ENCODE measurements at places on chromosomes 16 and 17.

DNA sequence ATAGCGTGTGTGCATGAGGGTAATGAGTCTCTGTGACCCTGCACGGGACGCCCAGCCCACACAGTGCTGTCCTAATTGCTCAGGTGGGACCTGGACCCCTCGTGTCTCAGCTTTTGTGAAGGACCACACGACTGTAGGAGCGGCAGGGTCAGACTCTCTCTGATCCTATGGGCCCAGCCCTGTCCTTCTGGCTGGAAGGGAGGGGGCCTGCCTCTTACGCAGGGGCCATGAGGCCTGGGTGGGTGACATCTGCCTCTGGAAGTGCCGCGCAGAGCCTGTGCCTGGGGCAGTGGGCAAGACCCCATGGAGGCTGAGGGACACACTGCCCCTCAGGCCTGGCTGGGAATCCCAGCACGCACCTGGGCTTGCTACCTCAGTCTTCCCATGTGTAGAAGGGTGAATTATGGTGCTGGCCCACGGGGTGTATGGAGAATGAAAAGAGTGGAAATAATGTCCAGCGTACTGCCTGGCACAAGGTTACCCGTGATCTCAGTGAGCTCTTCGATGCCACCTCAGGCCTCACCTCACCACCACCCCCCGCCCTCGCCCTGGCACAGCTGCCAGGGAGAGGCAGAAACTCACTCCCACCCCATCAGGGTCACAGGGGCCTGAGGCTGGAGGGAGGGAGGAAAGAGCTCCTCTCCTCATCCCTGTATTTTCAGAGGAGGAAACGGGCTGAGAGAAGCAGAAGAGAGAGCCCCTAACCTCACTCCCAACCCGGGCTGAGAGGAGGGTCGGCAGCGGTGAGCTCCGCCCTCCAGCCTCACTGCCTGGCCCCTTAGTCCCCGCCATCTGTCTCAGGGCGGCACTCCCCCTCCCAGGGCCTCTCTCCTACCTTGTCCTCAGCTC is 27.1 kb upstream of the DBNDD1 start:
- no peak for DNase-seq

GRCh38 chr17:64081802-64082799 is 47.8 kb downstream of the ERN1 start:
- no peak for DNase-seq

DNA sequence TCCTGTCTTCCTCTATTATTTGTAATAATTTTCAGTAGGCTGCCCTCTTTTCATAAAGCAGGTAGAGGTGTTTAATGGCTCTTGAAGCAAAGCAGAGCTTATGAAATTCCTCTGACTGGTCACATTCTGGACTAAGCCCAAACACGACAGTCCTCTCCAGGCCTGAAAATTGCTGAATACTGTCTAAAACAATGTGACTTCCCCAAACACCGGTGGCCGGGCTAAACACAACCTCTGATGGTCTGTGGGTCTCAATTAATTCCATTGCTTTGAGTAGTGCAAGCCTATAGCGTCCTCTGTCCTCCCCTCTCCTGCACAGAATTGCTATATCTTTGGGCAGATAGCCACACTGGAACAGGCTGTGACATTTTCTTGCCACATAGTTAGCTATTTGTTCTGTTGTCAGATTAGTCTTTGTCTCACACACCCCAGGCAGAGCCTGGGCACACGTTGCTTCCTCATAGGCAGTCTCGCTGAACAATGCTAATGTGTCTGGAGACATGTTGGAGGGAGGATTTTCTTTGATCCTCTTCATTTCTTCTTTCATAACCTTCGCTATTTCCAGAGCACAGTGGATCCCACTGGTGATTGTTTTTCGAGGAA is 10.8 kb upstream of the SLFN12L start:
- no peak for DNase-seq

GRCh38 chr17:65190467-65191097 is 53.4 kb downstream of the RGS9 start:
- no peak for DNase-seq

- DNase-seq: no peak
Measured at GRCh38 chr17:60356940-60357339, 35.0 kb downstream of the USP32 start.

- DNase-seq: no peak
Measured at GRCh38 chr16:88688013-88688778, 1.9 kb upstream of the SNAI3 start.

GRCh38 chr17:7997186-7997585 is 5.2 kb upstream of the GUCY2D start:
- DNase-seq: no peak

DNA sequence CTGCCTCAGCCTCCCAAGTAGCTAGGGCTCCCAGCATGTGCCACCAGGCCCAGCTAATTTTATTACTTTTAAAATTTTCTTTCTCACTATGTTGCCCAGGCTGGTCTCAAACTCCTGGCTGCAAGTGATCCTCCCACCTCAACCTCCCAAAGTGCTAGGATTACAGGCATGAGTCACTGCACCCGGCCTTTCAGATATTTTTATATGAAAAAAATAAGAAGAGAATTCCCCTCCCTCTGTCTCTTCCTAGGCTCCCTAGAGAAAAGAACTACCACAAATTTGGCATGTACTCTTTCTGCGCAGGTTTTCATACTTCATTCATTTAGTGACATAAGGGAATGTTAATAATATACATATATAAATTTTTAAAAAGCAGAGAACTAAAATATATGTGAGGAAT is 21.7 kb upstream of the SMURF2 start:
- DNase-seq: no peak

DNA sequence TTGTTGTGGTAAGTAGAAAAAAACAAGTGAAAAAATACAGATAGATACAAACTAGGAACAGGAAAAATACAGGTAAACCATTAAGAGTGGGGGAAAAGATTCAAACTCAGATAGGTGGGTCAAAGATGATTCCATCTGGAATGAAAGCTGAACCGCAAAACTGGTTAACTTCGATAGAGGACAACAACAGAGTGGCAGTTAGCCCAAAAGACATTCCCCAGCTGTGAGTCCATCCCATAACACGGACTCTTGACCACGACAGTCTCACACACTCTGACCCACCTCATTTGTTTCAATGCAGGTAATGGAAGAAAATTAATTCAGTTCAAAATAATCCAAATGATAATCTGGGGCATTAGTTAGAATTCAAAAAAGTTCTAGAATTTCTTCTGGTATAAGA is 13.5 kb downstream of the ELAC2 start:
- DNase-seq: no peak

GRCh38 chr17:8393470-8394231 is 4.0 kb downstream of the RNF222 start:
- no peak for DNase-seq

- no peak for DNase-seq
Measured at GRCh38 chr16:66513111-66513723, 36.7 kb downstream of the TK2 start.

DNA sequence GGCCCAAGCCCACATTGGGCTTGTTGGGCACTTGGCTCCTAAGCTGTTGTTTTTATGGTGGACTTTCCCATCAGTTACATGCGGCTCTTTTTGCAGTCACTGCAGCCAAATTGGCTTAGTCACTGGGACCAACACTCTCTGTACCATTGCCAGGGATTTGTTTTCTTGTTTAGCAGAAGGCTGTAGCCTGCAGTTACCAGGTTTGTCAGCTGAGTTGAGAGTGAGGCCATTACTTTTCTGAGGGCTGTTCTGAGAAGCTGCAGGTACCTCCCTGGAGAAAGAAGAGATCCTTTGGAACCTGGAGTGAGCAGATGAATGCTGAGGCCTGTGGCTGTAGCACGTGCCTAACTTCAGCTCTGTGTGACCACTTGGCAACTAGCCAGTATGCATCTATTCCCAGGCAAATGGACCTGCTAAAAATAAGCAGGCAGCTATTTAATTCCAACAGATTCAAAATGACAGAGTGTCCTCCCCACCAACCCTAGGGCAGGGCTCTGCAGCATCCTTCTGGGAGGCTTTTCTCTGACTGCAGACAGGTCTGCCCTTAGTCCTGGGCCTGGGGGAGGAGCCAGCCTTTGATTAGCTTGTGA is 12.9 kb downstream of the AKAP1 start:
- no peak for DNase-seq

GRCh38 chr17:28136923-28137322 is 94.4 kb downstream of the NLK start:
- DNase-seq: no peak

DNA sequence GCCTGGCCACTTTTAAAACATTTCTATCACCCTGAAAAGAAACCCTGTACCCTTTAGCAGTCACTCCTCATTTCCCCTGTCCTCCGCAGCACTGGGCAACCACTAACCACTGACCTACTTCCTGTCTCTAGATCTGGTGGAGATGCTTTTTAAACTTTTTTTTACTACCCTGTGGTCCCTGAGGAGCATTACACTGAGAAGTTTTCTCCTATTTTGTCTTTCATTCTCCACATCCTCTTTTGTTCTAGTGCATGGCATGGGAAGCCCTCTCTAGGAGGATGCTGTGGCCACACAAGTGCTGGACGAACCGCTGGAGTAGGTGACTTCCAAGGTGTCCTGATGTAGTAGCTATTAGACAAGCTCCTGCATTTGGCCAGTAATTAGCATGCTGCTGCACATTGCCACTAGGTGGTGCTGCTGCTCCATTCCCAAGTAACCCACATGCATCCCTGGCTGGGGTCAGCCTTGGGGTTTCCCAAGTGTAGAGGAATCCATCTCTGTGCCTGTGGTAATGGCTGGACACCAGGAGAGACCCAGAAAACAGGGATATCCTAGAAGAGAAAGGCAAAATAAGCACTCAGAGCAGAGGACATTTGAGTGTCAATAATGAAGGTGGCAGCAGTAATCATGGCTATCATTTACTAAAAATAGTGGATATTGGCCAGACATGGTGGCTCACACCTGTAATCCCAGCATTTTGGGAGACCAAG is 143.8 kb upstream of the CRHR1 start:
- peak; percentile 33 for DNase-seq

DNA sequence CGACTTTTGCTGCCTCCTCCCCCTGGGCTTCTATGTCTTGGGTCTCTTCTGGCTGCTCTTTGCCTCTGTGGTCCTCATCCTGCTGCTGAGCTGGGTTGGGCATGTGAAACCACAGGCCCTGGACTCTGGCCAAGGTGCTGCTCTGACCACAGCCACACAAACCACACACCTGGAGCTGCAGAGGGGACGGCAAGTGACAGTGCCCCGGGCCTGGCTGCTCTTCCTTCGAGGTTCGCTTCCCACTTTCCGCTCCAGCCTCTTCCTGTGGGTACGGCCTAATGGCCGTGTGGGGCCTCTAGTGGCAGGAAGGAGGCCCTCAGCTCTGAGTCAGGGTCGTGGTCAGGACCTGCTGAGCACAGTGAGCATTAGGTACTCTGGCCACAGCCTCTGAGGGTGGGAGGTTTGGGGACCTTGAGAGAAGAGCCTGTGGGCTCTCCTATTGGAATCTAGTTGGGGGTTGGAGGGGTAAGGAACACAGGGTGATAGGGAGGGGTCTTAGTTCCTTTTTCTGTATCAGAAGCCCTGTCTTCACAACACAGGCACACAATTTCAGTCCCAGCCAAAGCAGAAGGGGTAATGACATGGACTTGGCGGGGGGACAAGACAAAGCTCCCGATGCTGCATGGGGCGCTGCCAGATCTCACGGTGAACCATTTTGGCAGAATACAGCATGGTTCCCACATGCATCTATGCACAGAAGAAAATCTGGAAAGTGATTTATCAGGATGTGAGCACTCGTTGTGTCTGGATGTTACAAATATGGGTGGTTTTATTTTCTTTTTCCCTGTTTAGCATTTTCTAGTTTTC is 2.3 kb downstream of the GP1BA start:
- no peak for DNase-seq

GRCh38 chr17:78250891-78251772 is 19.7 kb downstream of the TMEM235 start:
- peak; percentile 89 for DNase-seq

GRCh38 chr16:57803134-57803990 is 1.1 kb upstream of the KIFC3 start:
- DNase-seq: no peak

- no peak for DNase-seq
Measured at GRCh38 chr17:47257651-47258339, 4.2 kb downstream of the ITGB3 start.

Data from GM18507 (cell line).